ENCODE measurements at places on chromosomes 4 and X.

DNA sequence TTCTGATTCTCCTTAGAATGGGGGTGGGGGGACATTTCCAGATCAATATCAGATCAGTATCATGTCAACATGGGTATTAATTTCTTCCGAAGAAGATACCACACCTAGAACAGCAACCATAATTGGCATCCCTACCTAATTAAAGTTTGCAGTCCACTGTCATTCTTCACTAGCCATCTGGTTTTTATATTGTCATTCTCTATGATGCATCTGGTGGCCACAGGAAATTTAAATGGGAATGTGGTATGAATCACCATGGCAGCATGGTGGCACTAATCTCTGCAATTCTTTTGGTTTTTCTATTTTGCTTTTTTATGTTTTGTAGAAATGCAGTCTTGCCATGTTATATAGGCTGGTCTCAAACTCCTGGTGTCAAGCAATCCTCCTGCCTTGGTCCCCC lies 16.6 kb upstream of the UBE2D3 start:
- DNase-seq: no peak

DNA sequence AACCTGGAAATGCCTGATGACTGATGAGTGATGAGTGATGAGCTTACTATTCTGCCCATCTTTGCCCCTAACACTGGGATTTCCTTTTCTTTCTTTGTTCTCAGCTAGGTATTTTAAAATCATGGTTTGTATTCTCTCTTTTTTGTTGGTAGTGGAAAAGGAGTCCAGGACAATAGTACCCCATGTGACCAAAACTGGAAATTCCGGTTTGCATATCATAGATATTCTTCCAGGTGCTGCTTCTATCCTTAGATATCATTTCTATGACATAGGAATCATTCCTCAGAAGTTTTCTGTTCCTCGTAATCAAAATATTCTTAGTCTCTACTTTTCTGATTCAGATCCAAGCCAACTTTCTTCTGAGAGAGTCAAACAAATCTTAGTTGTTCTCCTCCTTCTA lies 320.5 kb upstream of the TET2 start:
- DNase-seq: no peak

DNA sequence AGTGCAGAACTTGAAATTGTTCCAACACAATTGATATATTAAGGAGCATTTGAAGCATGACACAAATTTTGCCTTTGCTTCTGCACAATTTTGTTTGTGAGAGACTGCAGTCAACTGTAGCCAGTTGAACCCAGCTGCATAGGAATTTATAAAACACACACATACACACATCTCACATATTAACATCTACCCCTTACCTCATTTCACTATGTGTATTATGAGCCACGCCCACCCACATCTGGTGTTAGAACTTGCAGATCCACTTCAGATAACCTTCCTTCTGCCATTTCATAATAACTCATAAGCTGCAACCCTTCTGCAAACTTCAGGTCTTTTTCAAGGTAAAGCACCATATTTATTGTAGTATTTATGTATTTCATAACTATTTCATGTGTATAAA lies 188.1 kb upstream of the WDFY3 start:
- no peak for DNase-seq

- no peak for DNase-seq
These were observed 67.4 kb downstream of the GLRB start for GRCh38 chr4:157143369-157143768.

DNA sequence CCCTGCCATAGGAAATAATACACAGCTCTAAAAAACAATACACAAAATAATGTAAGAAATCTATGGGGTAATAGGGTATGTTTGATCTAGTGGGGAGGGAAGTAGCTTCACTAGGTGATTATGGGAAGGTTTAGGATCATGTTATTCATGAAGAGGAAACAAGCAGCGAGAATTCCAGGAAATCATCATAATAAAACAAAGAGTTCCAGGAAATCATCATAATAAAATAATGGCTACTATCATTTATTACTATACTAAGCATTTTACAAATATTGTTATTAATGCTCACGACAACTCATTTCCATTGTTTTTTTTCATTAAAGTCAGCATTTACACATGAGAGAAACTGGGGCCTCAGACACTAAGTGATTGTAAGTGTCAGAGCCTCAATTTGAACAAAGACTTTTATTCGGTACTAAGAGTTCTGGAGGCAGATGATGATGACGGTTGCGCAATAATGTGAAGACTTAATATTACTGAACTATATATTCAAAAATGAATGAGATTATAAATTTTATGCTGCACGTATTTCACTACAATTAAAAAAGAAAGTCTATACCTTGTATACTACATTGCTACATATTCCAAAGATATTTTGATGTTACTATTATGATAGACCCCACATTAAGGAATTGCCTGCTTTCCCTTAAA lies 12.2 kb upstream of the CXCL8 start:
- DNase-seq: no peak
